ENCODE measurements at places on chromosomes 4 and X.

- no peak for ATAC-seq
These were observed 19.8 kb upstream of the PLCXD1 start for GRCh38 chrX:261167-261918.

DNA sequence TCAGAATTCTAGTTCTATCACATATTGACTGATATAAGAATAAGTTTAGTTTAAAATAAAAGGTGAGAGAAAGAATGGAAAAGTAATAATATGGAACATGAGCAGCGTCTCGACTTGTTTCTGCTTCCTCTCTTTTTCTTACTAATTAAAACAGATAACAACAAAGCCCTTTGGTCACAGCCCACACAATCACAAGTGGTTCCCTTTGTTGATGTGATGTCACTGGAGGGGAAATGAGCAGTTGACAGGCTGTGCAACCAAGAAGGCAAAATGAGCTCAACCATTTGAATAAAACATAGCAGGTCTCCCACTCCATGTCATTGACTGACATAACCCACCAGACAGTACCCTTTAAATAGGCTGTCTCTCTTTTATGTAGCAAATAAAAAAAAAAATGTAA lies 342.5 kb upstream of the MAGEB2 start:
- no peak for ATAC-seq

DNA sequence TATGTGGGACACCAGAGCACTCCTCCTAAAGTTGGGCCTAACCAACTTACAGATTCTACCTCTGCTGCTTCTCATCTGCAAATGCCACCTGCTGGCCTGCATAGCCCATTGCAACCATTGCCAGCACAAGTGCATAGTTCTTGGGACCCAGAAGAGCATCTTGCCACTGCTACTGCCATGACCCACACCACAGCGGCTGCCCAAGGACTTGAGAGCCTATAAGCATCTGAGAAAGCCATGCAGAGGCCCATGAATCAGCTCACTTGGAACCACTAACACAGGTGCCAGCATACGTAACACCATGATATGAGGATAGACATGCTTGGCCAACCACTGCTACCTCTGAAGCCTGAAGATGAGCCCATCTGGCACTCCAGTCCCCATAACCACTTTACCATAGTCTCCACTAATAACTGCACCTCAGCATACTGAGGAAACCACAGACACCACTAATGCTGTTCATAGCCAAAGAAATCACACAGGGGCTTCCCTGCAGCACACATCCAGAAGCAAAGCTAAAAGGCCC lies 258.1 kb upstream of the AGTR2 start:
- peak; percentile 62 for ATAC-seq

GRCh38 chr4:156583265-156583664 lies 388.3 kb downstream of the PDGFC start:
- ATAC-seq, result no peak

GRCh38 chr4:182521011-182521410 lies 277.8 kb downstream of the TENM3 start:
- ATAC-seq, result no peak

DNA sequence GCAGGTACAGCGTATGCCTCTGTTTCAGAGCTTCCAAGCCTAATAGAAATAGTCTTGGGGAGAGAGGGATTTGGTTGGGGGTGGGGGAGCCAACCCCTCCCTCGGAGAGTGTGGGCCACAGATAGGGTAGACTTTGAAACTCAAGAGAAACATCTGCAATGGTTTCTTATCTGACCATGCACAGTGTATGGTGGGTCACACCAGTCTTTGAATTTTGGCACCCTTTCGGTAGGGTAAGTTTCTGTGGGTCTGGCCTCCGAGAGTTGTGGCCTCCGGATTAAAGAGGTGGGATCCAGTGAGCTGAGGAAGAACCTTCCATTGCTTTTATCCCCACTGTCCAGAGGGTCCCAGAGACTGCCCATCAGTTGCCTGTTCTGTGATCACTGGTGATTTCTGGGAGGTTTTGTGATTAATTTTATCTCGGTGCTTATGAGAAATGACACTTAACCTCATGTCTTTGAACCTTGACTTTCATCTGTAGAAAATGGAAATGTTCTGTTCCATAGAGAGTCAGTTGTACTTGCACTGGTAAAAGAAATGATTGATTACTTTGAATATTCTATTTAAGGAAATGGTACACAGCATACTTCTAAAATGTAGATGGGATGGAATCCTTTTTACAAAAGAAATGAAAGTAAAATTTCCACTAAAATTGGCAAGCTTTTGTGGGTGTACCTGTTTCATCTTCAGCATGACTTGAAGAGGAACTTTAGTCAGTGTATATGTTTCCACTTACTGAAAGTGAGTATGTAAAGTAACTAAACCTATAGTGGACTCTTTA lies 62.7 kb downstream of the TMEM131L start:
- ATAC-seq, result no peak

GRCh38 chr4:155578219-155578618 lies 88.4 kb upstream of the GUCY1A1 start:
- ATAC-seq, result no peak

DNA sequence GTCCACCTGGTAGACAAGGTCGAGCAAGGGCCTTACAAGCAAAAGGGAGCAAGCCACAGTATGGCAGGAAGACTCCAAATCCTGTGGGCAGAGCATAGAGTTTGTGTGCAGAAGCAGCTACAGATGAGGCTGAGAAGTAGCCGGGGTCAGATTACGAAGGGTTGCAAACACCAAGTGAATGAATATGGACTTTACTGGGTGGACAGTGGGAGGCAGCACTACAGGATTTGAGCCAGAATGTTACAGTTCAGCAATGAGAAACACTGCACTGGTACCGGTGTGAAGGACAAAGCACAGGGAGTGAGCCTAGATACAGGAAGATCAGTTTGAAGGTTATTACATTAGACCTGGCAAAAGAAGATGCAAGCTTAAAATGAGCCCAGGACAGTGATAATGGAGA lies 46.1 kb upstream of the HOPX start:
- ATAC-seq, result peak; percentile 61

DNA sequence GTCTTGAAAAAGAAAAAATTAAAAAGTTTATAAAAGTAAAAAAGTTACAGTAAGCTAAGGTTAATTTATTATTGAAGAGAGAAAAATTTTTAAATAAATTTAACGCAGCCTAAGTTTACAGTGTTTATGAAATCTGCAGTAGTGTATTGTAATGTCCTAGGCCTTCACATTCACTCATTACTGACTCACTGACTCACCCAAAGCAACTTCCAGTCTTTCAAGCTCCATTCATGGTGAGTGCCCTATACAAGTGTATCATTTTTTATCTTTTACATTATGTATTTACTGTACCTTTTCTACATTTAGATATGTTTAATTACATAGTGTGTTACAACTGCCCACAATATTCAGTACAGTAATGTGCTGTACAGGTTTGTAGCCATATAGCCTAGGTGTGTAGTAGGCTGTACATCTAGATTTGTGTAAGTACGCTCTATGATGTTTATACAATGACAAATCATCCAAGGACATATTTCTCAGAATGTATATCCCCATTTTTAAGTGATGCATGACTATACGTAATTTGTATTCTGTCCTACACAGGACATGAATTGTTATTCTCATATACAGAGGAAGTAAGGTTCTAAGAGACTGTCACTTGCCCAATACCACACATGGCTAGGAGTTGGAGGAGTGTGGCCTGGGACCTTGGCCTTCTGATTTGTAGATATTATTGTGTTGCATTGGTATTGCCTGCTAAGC lies 19.5 kb upstream of the PDCL2 start:
- ATAC-seq, result no peak

All from SK-N-SH treated with all-trans-retinoic acid at 6 μM for 48 hours (cell line).